ENCODE measurements at places on chromosomes 4 and X. TPM values are rescaled to one million over a fixed set of nuclear protein-coding genes. Genes with fewer than 3 reads are reported as not detected.

PRDX4 gene
- 126 TPM for total RNA-seq

- H3K36me3 ChIP-seq = no peaks in the 10 kb centered on the region
- no peaks in the 10 kb centered on the region for H3K4me1 ChIP-seq
- DNase-seq = no peak
- no peak overlapping the region for H3K4me3 ChIP-seq
- H3K27ac ChIP-seq = no peak overlapping the region
Measured at GRCh38 chr4:150363721-150364688, 217.9 kb upstream of the MAB21L2 start.

- H3K4me3 ChIP-seq = no peak overlapping the region
- no peak for DNase-seq
- H3K27me3 ChIP-seq = no peaks in the 10 kb centered on the region
- H3K4me1 ChIP-seq = no peaks in the 10 kb centered on the region
Measured at GRCh38 chr4:11847167-11847566, 418.5 kb upstream of the HS3ST1 start.

TBX22 gene
- not detected for total RNA-seq

F8A3 gene
- total RNA-seq = 20.1 TPM

GIMD1 gene
- total RNA-seq = not detected

PLXNB3 gene
- total RNA-seq = 45.4 TPM

DNA sequence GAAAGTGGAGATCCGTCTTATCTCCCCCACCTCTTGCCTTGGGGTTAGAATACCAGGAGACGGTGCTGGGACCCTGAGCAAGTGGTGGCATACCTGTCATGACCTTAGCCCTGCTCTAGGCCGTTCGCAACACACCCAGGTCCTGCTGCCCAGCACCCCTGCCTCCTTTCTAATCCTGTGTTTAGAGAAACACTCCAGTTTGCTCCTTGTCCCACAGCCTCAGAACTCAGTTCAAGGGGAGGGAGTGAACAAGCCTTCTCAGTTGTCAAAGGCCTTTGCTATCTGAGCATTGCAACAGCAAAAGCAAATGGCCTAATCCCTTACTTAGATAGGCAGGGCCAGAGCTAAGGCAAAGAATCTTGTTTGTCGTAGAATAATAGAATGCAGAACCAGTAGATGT lies 67.9 kb downstream of the CHRNA9 start:
- no peaks in the 10 kb centered on the region for H3K4me1 ChIP-seq
- H3K36me3 ChIP-seq = no peaks in the 10 kb centered on the region
- H3K27me3 ChIP-seq = no peaks in the 10 kb centered on the region
- H3K27ac ChIP-seq = no peak overlapping the region
- no peak overlapping the region for H3K4me3 ChIP-seq
- no peak for DNase-seq

DNA sequence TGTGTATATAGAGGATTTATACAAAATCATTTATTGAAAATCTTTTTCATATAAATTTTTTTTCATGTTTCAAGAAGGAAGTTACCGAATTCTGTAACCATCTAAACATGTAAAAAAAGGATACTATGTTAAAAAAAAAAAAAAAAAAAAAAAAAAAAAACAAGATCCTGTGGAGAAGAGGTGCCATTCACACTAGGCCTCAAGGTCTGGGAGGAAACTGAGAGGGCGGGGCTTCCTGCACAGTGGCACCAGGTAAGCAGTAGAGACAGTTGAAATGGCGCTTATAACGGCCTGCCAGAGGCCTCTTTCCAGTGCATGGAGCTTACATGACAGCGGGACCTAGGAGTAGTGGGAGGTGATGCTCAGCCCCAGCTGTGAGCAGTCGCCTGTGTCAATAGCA lies 17.5 kb downstream of the TRAPPC2 start:
- no peak for DNase-seq
- H3K36me3 ChIP-seq = peaks cover 16% of the 10 kb centered on the region
- H3K27me3 ChIP-seq = no peaks in the 10 kb centered on the region

DNA sequence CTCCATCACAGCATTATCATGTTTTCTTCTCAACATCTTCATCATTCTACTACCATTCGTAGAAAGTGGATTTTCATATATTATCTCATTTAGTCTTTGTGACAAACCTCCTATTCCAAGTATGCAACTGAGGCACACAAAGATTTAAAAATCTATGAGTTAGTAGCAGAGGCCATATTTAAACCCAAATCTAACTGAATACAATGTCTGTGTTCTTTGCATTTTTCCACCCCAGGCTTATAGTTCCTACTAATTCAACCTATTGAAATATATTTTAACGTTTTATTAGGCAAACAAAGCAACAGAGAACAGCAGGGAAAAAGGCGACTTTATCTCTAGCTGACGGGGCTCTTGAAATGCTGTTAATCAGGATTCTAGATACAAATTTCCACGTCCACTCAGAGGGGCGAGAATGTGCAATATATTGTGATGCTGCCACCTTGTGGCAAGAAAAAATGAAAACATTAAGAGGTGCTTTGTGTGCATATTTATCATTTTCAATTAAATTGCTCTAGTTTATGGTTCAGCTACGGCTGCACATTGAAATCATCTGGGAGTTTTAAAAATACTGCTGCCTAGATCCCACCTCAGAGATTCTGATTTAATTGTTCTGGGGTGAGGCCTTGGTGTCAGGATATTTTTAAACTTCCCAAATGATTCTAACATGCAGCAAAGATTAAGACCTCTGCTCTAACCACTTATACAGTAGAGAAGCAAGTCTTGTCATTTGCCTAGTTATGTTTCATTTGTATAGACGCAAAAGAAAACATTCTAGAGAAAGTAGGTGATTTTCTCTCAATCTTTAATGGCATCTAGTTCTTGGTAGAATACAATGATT lies 315.9 kb downstream of the MAPK10 start:
- no peaks in the 10 kb centered on the region for H3K27me3 ChIP-seq
- no peak overlapping the region for H3K27ac ChIP-seq
- no peaks in the 10 kb centered on the region for H3K4me1 ChIP-seq
- H3K4me3 ChIP-seq = no peak overlapping the region

- no peaks in the 10 kb centered on the region for H3K36me3 ChIP-seq
- peak within 1 kb of the TSS; percentile 64 for H3K4me3 ChIP-seq
- peak within 1 kb of the TSS; percentile 86 for H3K27ac ChIP-seq
- no peak for DNase-seq
- no peaks in the 10 kb centered on the region for H3K4me1 ChIP-seq
Measured at GRCh38 chrX:71910643-71910985, at the start of gene NHSL2. NHSL2 (plus strand) TSS chrX:71910845.

PLRG1 gene
- total RNA-seq = 36.8 TPM

GRCh38 chr4:159051245-159052071 lies 51.4 kb upstream of the RAPGEF2 start:
- DNase-seq = no peak
- H3K27ac ChIP-seq = no peak overlapping the region
- no peaks in the 10 kb centered on the region for H3K4me1 ChIP-seq
- no peaks in the 10 kb centered on the region for H3K27me3 ChIP-seq
- H3K36me3 ChIP-seq = no peaks in the 10 kb centered on the region

CAPN6 gene
- 0.60 TPM for total RNA-seq

CXorf51A gene
- total RNA-seq = not detected

GPR119 gene
- not detected for total RNA-seq

BEND2 gene
- 1.1 TPM for total RNA-seq

Measured in tibial nerve (tissue), 4 donors.